ENCODE measurements at places on chromosomes 3 and 15. TPM values are rescaled to one million over a fixed set of nuclear protein-coding genes. Genes with fewer than 3 reads are reported as not detected.
A peak's percentile ranks its signal among the peaks of the same experiment; 100 is the strongest.

- H3K4me3 ChIP-seq: no peak overlapping the region
- DNase-seq: no peak
- no peaks in the 10 kb centered on the region for H3K27me3 ChIP-seq
- H3K4me1 ChIP-seq: peaks cover 7% of the 10 kb centered on the region
- H3K27ac ChIP-seq: peak overlapping the region; percentile 44
- H3K36me3 ChIP-seq: no peaks in the 10 kb centered on the region
These were observed 225.5 kb upstream of the STT3B start for GRCh38 chr3:31307131-31307785.

- H3K27me3 ChIP-seq: no peaks in the 10 kb centered on the region
- H3K4me1 ChIP-seq: no peaks in the 10 kb centered on the region
These were observed 59.6 kb downstream of the ESYT3 start for GRCh38 chr3:138493804-138494606.

- no peaks in the 10 kb centered on the region for H3K36me3 ChIP-seq
- H3K27me3 ChIP-seq: no peaks in the 10 kb centered on the region
- no peaks in the 10 kb centered on the region for H3K4me1 ChIP-seq
These were observed 25.0 kb upstream of the BLM start for GRCh38 chr15:90691982-90692773.

GRCh38 chr3:187878772-187879518 lies 133.7 kb upstream of the BCL6 start:
- no peaks in the 10 kb centered on the region for H3K27me3 ChIP-seq
- H3K4me1 ChIP-seq: no peaks in the 10 kb centered on the region
- H3K4me3 ChIP-seq: no peak overlapping the region
- no peak overlapping the region for H3K27ac ChIP-seq

DNA sequence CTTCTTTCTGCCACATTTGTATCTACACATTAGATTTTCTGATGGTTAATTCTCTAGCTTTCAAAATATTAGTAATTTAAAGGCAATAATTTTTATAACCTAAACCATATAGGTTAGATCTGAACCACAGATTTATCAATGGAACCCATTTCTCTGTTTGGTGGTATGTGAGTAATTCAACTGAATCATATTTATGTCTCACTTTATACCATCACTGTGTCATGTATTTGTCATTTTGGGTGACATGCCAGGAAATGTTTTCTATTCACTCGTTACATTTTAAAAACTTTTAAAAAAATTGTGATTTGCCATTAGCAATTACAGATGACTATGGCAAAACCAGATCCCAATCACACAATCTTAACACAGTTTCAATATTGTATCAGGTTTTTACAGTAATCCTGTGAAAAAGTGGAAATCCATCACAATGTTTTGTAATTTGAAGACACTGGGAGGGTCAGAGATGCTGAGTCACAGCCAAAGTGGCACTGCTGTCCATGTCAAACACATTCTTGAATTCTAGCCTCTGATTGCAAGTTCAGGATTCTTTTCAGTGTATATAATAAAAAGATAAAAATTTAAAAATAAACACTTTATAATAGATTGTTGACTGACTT lies 356.0 kb upstream of the RBMS3 start:
- no peaks in the 10 kb centered on the region for H3K4me1 ChIP-seq
- no peak for DNase-seq
- no peak overlapping the region for H3K27ac ChIP-seq

- no peak overlapping the region for H3K27ac ChIP-seq
- H3K36me3 ChIP-seq: no peaks in the 10 kb centered on the region
- H3K27me3 ChIP-seq: no peaks in the 10 kb centered on the region
- H3K4me3 ChIP-seq: no peak overlapping the region
These were observed 19.4 kb downstream of the RBP1 start for GRCh38 chr3:139519998-139520737.

DNA sequence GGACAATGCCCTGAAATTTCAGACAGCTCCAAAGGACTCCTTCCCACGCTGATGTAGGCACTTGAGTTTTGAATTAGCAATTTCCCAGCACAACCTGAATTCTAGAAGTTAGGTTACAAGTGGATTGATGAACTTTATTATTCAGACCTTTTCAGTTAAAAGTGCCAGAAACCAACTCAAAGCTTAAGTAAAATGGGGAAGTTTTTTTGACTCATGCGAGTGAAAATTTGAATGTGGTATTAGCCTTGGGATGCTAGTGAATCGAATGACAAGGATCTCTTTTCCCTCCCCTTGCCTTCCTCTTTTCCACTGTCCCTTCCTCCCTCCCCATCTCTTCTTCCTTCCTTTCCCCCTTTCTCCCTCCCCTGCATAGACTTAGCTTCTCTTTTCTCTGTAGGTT lies 295.1 kb upstream of the PROK2 start:
- no peak overlapping the region for H3K4me3 ChIP-seq
- H3K27ac ChIP-seq: no peak overlapping the region
- no peaks in the 10 kb centered on the region for H3K27me3 ChIP-seq
- no peak for DNase-seq
- no peaks in the 10 kb centered on the region for H3K4me1 ChIP-seq

- H3K27ac ChIP-seq: no peak overlapping the region
- no peaks in the 10 kb centered on the region for H3K27me3 ChIP-seq
- no peaks in the 10 kb centered on the region for H3K36me3 ChIP-seq
- peaks cover 2% of the 10 kb centered on the region for H3K4me1 ChIP-seq
- DNase-seq: no peak
- no peak overlapping the region for H3K4me3 ChIP-seq
These were observed 234.6 kb downstream of the RBMS3 start for GRCh38 chr3:29515451-29515850.

GRCh38 chr3:173221010-173221409 lies 80.0 kb upstream of the SPATA16 start:
- no peak overlapping the region for H3K4me3 ChIP-seq
- no peak overlapping the region for H3K27ac ChIP-seq
- no peaks in the 10 kb centered on the region for H3K27me3 ChIP-seq
- no peak for DNase-seq
- no peaks in the 10 kb centered on the region for H3K4me1 ChIP-seq
- H3K36me3 ChIP-seq: no peaks in the 10 kb centered on the region

- H3K27ac ChIP-seq: peak overlapping the region; percentile 55
- H3K27me3 ChIP-seq: no peaks in the 10 kb centered on the region
- peak overlapping the region; percentile 65 for H3K4me3 ChIP-seq
- DNase-seq: no peak
These were observed 551 bp downstream of the NLGN1 start for GRCh38 chr3:173398111-173398479.

DNA sequence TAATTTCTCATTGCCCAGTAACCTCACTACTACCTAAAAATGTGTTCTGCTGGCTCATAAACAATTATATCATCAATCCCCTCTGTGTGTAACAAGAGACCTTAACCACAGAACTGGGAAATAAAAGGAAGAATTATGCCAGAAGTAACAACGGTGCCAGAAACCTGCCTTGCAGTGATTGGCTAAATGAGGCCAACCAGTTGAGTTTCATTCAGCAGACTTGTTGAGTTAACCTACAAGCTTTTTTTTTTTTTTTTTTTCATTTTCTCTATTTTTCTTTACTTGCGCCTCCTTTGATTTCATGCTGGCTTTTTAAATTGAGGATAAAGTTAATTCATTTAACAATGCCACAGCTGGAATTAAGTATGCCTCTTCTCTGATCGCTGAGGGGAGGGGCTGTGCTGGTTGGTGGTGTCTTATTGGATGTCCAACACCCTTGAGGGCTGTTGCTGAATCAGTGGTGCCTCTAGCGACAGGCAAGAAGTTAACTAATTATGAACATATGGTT lies 30.0 kb upstream of the GMNC start:
- H3K4me3 ChIP-seq: no peak overlapping the region
- H3K4me1 ChIP-seq: no peaks in the 10 kb centered on the region
- H3K27ac ChIP-seq: no peak overlapping the region
- no peaks in the 10 kb centered on the region for H3K27me3 ChIP-seq
- H3K36me3 ChIP-seq: no peaks in the 10 kb centered on the region
- DNase-seq: no peak

GRCh38 chr3:120059081-120059864 lies 35.0 kb downstream of the GSK3B start:
- no peaks in the 10 kb centered on the region for H3K27me3 ChIP-seq
- H3K36me3 ChIP-seq: no peaks in the 10 kb centered on the region
- no peak overlapping the region for H3K4me3 ChIP-seq
- DNase-seq: no peak
- peaks cover 4% of the 10 kb centered on the region for H3K4me1 ChIP-seq

DNA sequence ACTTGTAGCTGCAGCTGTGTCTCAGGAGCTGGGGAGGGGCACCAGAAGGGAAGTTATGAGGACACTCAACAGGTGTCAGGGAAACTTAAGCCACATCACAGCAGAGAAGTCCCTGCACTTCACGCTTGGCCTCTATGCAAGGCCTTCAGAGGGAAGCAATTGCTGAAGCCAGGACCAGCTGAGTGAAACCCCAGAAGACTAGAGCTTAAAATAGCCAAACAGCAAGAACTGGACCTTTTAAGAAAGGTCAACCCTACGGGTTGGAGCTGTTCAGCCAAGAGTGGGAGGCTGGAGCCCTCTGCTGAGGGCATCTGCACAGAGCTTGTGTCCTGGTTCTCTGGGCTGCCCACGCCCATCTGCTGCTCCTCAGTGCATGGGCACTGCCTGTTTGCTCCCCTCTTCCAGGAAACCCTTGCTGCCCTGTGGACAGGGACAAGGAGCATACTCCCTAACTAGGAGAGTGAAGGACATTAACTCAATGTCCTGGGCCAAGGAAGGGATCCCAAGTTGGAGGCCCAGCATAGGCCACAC lies 3.9 kb upstream of the GRAMD2A start:
- peaks cover 4% of the 10 kb centered on the region for H3K4me1 ChIP-seq
- H3K36me3 ChIP-seq: no peaks in the 10 kb centered on the region
- no peaks in the 10 kb centered on the region for H3K27me3 ChIP-seq
- no peak overlapping the region for H3K4me3 ChIP-seq

GRCh38 chr15:47188758-47189507 lies 528.4 kb upstream of the SEMA6D start:
- no peaks in the 10 kb centered on the region for H3K27me3 ChIP-seq
- no peaks in the 10 kb centered on the region for H3K4me1 ChIP-seq
- no peak overlapping the region for H3K27ac ChIP-seq
- H3K4me3 ChIP-seq: no peak overlapping the region

- H3K4me1 ChIP-seq: no peaks in the 10 kb centered on the region
- no peak overlapping the region for H3K27ac ChIP-seq
- no peaks in the 10 kb centered on the region for H3K27me3 ChIP-seq
- H3K36me3 ChIP-seq: no peaks in the 10 kb centered on the region
- no peak for DNase-seq
These were observed 108.5 kb downstream of the TNIK start for GRCh38 chr3:171351676-171352075.

DNA sequence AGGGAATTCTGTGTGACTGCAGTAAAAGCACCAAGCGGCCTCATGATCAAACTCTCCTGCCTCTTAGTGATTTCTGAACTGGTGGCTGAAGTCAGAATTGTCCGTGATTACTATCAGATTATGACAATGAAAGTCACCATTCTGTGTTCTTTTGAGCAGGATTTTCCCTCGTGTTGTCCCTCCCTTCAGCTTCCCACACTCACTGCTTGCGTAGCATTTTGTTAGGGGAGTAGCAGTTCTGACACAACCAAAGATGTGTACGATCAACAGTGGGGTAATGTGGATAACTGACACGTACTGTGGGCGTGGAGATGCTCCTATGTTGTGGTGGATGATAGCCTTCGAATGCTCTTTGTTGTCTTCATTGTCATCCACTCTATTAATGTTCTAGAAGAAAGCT lies 67.8 kb upstream of the ICE2 start:
- DNase-seq: no peak
- H3K27ac ChIP-seq: no peak overlapping the region
- no peak overlapping the region for H3K4me3 ChIP-seq
- no peaks in the 10 kb centered on the region for H3K36me3 ChIP-seq

- no peaks in the 10 kb centered on the region for H3K4me1 ChIP-seq
- H3K4me3 ChIP-seq: no peak overlapping the region
- no peaks in the 10 kb centered on the region for H3K27me3 ChIP-seq
- H3K36me3 ChIP-seq: no peaks in the 10 kb centered on the region
- DNase-seq: no peak
These were observed 19.0 kb downstream of the ATOSA start for GRCh38 chr15:52660192-52660591.

DNA sequence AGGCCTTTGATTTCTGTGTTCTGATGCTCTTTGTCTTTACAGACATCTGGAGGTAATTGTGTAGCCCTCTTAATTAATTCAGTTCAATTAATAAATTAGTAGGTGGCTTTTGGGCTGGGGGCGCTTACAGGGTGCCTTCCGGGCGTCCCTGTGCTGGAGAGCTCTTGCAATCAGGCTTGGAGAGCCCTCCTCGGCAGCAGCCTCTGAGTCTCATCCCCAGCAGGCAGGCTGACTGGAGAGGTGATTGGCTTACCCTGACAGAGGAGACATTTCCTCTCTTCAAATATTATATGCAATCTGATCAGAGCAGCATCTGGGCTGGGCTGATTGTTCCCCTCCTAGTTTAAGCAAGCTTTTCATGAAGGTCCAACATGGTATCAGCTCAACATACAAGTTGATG lies 250.7 kb downstream of the LPP start:
- no peaks in the 10 kb centered on the region for H3K27me3 ChIP-seq
- H3K4me1 ChIP-seq: peaks cover 2% of the 10 kb centered on the region
- no peaks in the 10 kb centered on the region for H3K36me3 ChIP-seq
- no peak for DNase-seq

DNA sequence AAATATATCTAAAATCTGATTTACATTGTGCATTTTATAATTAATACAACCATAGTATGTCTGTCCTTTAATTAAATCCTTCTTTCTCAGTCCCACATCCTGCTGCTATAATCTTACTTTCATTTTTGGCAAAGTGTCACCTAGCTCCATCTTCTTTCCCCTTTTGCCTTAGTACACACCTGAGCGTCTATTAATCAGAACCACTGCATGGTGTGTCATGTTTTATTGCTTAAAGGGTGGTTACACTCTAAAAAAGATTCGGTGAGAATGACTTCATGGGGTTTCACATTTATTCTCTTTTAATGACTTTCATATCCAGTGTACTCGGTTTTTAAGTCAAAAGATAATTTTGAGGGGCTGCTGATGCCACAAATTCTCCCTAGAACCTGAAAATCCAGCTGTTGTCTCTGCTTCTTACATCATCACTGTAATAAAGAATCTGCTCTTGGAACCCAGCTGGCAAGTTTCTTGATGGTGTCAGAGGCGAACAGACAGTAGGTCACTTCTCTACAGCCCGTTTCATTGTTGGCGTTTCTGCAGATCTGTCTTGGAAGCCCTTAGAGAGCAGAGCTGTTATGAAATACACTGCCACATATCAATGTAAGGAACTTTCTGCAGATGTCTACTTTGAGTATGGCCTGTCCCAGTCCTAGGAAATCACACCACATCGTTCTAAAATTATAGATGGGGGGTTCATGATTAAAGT lies 99.7 kb downstream of the TIGIT start:
- no peak for DNase-seq
- no peaks in the 10 kb centered on the region for H3K27me3 ChIP-seq
- H3K36me3 ChIP-seq: no peaks in the 10 kb centered on the region
- H3K27ac ChIP-seq: no peak overlapping the region
- no peak overlapping the region for H3K4me3 ChIP-seq
- H3K4me1 ChIP-seq: peaks cover 4% of the 10 kb centered on the region

GPR176 gene
- total RNA-seq: 1.9 TPM

C2CD4A gene
- not detected for total RNA-seq

LHFPL4 gene
- total RNA-seq: not detected

Data from ovary (tissue), 10 donors.